ENCODE measurements at places on chromosomes 1 and 21.

DNA sequence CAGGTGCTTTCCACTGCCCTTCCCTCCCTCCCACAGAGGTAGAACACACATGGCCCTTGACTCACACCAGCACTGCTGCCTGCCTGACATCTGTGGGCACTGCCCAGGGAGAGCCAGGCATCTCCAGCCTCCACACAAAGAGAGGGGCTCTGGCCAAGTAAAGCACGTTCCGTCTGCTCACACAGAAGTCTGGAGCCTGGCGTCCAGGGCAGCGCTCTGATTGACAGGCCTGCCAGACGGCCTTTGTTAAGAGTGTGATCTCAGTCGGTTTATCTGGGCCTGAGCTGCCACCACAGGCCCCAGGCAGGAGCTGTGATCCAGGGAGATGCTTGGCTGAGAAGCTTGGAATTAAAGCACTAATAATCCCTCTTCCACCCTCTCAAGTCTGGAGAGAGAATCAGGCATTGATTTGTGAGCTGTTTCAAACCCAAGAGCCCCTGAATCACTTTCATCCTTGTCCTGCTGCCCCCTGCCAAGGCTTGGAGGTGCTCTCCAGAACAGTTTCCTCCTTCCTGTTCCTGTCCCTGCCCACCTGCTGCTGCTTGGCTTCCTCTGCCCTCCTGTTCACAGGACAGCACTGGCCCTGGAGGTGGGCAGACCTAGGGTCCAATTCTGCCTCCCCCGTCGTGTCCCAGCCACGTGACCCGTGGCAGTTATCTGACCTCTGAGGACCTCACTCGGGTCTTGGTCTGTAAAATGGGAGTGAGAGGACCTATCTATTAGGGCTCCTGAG is 3.7 kb downstream of the DMRTB1 start:
- DNase-seq = no peak

DNA sequence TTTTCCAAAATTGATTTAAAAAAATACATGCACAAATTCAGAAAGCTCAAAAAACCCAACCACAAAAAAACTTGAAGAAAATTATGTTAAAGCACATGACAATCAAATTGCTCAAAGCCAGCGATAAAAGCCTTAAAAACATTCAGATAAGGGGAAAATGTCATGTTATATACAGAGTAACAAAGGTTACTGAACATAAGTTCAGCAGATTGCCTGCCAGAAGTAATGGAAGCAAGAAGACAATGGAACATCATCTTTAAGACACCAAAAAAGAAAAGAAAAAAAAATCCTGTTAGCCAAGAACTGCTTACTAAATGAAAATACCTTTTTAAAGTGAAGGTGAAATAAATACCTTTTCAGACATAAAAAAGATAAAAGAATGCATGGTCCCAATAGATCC is 147.2 kb upstream of the SGIP1 start:
- DNase-seq = no peak

- no peak for DNase-seq
These were observed 74.6 kb upstream of the KCND3 start for GRCh38 chr1:112063781-112064728.

DNA sequence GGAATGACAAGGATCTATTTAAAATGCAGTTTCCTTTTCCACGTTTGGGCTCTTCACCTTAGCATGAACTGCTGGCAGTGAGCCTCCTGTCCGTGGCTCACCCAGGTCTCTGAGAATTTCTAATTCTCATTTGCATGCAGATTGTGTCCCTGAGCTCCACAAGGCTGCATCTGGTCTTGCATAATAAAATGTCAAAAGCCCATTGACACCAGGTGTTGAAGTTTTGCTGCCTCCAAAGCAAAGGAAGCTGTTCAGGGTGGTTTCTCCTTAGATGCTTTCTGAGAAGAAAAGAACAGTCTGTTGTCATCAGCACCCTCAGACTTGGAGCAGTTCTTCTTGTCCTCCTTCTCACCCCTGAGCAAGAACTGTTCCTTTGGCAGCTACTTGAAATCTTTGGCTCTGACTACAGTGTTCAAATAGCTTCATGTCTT is 433.1 kb upstream of the KAZN start:
- no peak for DNase-seq

DNA sequence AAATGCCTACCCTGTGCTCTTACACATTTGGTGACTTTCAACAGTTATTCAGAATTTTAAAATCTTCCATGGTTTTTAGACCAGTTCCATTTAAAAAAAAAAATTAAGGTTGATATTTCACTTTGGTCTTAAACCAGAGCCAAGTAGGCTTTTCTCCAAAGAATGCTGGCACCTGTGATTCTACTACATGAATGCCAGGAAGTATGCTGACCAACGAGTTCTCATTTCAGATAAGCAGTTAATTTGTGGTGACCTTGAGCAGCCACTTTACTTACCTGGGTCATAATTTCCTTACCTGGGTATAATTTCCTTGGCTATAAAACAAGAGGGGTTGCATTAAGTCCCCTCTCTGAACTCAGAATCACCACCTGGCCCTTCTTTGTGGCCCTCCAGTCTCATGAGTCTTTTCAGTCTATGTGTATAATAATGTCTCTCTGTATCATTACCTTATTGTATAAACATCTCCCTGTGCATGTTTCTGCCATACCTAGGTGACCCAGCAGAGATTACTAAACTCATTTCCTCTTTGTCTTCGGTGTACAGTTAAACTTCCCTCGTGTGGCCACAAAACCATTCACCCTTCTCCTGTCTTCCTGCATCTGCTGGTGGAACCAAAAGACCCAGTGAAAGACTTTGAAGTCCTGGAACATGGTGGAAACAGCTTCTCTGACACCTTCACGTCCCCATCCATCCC is 139.1 kb upstream of the DPT start:
- no peak for DNase-seq

DNA sequence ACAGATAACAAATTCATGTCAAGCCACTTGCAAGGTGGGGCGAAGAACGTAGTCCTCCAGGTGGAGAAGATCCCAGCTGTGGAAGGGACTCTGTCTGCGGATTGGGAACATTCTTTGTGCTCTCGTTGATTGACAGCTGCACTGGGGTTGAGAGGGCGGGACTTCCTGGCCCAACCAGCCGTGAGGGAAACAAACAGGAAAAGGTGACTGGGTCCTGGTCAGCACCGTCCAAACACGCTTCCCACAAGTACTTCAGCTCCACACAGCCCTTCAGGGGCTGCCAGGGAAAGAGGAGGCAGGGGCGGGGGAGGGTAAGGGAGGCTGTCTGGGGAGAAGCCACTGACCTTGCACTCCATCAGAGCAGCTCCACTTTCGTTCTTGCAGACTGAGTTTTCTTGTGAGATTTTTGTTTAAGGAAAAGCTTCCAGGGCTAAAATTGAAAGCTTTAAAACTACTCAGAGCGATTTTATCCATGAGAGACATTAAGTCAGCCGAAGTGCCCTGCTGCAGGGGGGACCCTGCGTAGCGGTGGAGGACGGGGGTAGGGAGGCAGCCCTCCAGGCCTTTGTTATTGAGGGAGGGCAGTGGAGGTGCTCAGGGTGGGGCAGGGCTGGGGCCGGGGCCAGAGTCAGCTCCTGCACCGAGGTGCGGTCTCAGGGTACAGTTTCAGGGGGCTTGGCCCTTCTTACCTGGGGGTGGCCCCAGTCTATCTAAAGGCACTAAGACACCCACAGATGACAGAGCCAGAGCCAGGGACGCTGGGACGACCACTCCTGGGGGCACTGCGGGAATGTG is 21.6 kb upstream of the STUM start:
- no peak for DNase-seq

DNA sequence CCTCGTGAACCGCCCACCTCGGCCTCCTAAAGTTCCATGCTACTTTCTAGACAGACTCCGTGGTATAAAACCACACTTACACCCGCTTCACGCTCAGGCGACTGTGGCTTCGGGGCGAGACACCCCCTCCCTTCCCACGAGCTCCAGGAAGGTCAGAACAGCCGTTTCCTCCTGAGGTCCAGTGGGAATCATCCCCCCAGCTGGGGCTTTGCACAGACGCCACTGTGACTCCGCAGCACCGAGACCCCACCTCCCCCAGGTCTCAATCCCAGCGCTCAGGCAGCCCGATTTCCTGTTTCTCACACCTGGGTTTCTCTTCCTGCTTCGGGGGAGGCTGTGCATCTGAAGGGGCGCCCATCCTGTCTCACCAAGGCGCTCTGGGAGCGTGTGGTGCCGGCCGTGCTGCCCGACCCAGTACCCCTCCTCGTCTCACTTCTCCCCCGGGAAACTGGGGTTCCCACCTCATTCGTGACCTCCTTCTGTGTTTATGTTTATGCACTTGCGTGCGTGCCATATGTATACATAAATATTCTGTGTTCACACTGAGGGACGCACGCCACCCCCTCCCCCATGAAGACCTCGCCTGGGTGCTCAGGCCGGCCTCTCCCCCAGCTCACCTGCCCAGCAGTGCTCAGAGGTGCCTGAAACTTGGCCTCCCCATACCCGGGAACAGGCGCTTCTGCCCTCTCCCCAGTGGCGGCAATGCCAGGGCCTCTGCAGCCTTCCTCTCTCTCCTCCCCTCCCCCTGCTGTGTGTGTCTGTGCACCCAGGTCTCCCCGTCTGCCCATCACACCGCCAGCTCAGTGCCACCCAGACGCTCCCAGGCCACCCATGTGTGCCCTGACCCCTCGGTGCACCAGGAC is 14.6 kb downstream of the SLC35E2B start:
- DNase-seq = peak; percentile 75

DNA sequence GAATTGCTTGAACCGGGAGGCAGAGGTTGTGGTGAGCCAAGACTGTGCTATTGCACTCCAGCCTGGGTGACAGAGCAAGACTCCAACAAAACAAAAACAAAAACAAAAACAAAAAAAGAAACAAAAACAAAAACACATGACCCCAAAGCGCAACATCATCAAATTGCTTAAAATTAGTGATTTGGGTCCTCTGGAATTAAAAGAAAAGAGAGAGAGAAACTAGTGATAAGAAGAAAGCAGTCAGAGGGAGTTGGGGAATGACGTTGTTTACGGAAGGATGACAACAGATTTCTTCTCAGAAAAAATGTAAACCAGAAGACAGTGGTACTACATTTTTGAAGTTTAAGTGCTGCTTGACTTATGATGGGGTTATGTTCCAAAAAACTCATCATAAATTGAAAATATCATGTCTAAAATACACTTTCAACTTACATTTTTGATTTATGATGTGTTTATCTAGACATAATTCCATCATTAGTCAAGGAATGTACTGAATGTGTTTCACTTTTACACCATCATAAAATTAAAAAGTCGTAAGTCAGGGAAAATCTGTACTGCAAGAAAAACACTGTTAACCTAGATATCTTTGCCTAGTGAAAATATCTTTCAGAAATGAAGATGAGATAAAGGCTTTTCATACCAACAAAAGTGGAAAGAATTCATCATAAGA is 88.0 kb downstream of the MT1HL1 start:
- DNase-seq = no peak

DNA sequence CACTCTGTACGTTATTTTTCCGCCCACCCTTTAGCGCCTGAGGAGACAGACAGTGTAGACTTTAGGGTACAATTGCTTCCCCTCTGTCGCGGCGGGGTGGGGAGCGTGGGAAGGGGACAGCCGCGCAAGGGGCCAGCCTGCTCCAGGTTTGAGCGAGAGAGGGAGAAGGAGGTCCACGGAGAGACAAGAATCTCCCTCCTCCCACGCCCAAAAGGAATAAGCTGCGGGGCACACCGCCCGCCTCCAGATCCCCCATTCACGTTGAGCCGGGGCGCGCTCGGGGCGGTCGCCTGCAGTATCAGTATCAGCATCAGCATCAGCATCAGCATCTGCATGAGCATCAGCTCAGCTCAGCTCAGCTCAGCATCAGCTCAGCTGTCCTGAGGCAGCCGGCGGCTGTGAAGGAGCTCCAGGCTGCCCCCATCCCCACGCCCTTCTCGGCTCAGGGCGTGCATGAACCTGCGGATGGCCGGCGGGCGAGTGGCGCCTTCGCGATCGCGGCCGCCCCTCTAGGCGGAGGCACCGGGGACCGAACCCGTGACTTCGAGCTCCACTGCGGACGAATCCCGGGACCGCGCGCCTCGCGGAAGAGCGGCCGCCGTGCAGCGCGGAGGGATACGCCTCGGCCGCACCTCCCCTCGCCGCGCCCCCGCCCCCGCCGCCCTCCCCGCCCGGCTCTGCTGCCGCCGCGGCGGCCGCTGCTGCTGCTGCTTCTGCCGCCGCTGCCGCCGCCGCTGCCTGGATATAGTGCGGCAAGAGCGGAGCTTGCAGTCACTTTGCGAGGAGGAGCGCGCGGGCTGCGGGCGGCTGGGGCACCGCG is at the start of gene NCAM2:
NCAM2 (plus strand) TSS at position 774 of the 820 bp plus-strand sequence.
- DNase-seq = peak; percentile 61

DNA sequence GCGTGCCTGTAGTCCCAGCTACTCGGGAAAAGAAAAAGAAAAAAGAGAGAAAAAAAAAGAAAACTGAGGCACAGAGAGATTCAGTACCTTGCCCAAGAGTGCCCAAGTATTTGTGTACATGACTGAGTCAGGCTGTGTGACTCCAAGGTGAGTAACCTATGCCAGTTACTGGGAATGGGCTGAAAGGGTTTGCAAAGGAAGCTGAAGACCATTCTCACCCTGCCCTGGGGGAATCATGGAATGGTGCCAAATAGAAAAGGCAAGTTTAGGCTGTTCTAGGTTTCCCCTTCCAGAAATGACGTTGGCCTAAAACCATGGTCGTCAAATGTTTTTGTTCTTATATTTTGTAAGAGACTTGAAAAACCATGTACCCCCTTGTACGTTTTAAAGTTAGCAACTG is 37.9 kb upstream of the LRIG2 start:
- no peak for DNase-seq

- DNase-seq = no peak
These were observed 18.3 kb upstream of the S100A2 start for GRCh38 chr1:153583976-153584375.

GRCh38 chr1:92410706-92411105 is 76.0 kb downstream of the GFI1 start:
- DNase-seq = peak; percentile 58

GRCh38 chr1:1703796-1704195 is 11.2 kb upstream of the SLC35E2B start:
- no peak for DNase-seq

GRCh38 chr1:24325587-24326449 is 6.7 kb downstream of the GRHL3 start:
- DNase-seq = no peak

DNA sequence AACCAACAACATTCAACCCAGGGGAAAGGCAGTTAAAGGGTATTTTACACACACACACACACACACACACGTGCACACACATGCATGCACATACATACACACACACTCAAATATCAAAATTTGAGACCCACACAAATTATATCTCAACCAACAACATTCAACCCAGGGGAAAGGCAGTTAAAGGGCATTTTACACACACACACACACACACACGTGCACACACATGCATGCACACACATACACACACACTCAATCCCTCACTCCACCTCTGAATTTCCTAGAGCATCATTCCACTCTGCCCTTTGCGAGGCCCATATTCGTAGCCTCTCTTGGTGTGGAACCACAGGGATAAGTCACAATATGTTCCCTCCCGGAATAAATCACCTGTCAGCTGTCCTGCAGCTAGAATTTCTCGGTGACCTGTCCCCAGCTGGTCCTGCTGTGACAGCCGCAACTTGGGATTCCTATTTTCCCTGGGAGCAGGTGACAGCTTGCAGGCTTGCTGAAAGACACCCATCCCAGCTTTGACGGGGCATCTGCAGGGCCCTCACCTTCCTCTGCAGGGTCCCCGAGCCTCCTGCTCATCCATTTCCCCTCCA is 122.7 kb downstream of the PSMG1 start:
- no peak for DNase-seq

- DNase-seq = no peak
These were observed 1.2 kb downstream of the ELK4 start for GRCh38 chr1:205630651-205631009.

Data from activated CD8-positive, alpha-beta T cell treated with anti-CD3 and anti-CD28 coated beads for 36 hours (primary cell).